ENCODE measurements at places on chromosomes 3 and 15.

DNA sequence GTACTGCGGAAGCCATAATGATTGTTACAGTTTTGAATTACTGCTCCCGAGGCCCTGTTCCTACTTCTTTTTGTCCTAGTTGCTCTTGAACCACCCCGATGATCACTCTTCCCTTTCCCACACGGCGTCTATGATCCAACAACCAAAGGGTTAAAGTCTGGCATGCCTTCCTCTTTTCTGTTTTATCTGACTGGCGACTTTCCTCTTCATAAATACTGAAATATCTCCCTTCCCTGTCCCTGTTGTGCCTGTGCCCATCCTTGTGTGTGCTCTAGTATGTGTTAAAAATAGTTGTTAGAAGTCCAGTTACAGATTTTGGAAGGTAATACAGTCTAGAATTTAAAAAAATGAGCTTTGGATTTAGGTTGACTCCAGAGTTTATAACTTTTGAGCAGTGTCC is 83.6 kb downstream of the AKAP13 start:
- DNase-seq = no peak

DNA sequence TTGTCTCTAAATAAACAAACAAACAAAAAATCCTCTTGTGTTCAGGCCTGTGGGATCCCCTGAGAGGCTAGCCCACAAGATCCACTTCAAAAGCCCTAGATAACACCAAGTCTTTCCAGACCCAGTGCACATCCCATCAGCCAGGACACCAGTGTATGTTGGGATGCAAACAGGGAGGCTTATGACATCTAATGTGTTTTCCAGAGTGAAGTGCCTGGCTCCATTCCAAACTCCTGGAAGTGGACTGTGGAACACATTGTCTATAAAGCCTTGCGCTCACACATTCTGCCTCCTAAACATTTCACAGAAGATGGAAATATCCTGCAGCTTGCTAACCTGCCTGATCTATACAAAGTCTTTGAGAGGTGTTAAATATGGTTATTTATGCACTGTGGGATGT is 57.0 kb downstream of the MLH1 start:
- no peak for DNase-seq

- no peak for DNase-seq
Measured at GRCh38 chr3:6518709-6519345, 342.1 kb upstream of the GRM7 start.

- no peak for DNase-seq
Measured at GRCh38 chr3:165839296-165840076, 2.3 kb upstream of the BCHE start.

DNA sequence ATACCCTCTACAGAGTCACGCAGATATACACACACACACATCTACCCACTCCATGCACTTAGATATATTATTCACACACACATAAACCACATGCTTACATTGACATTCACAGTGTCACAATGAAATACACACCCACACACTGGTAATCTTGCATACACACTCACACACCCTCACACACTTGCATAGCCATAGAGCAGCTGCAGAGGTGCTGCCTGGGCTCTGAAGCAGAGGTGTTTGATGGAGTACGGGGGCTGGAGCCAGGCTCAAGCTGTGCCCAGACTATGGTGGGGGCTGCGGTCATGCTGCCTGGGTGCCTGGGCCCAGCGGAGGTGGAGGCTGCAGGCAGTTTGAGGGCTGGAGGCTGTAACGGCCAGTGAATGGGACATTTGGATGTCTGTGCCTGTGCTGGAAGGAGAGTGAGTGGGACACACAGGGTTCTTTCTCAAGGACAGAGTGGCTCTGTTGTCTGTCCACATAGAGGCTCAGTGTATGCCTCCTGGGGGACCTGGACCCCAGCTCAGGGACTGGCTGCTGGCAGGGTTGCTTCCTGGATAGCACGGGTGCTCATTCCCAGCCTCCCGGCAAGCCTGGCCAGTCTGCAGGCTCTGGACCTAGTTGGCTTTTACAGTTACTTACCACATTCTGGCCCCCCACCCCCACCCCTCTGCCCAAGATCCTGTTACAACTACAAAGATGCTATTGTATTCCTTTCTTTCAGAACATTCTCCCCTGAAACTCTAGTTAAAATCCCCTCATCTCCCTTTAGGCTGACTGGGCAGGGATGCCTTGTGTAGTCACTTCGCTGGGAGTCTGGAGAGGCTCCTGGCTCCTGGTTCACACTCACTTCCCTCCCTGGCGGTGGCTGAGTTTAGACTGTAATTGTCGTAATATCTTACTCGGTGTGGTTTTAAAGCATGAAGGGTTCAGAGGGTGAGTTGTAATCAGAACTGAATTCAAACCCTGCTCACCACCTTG is 12.5 kb downstream of the GASK1A start:
- DNase-seq = no peak

GRCh38 chr3:172096881-172097420 is 57.6 kb downstream of the FNDC3B start:
- no peak for DNase-seq

GRCh38 chr3:42701371-42702065 is 1.1 kb downstream of the HHATL start:
- DNase-seq = no peak

- DNase-seq = no peak
Measured at GRCh38 chr3:178386401-178386800, 149.8 kb upstream of the KCNMB2 start.

- no peak for DNase-seq
Measured at GRCh38 chr3:158465074-158465473, 105.9 kb upstream of the MLF1 start.

GRCh38 chr3:85360742-85361387 is 402.1 kb downstream of the CADM2 start:
- DNase-seq = peak; percentile 5

GRCh38 chr15:76177491-76178040 is 117.8 kb downstream of the TMEM266 start:
- DNase-seq = no peak

DNA sequence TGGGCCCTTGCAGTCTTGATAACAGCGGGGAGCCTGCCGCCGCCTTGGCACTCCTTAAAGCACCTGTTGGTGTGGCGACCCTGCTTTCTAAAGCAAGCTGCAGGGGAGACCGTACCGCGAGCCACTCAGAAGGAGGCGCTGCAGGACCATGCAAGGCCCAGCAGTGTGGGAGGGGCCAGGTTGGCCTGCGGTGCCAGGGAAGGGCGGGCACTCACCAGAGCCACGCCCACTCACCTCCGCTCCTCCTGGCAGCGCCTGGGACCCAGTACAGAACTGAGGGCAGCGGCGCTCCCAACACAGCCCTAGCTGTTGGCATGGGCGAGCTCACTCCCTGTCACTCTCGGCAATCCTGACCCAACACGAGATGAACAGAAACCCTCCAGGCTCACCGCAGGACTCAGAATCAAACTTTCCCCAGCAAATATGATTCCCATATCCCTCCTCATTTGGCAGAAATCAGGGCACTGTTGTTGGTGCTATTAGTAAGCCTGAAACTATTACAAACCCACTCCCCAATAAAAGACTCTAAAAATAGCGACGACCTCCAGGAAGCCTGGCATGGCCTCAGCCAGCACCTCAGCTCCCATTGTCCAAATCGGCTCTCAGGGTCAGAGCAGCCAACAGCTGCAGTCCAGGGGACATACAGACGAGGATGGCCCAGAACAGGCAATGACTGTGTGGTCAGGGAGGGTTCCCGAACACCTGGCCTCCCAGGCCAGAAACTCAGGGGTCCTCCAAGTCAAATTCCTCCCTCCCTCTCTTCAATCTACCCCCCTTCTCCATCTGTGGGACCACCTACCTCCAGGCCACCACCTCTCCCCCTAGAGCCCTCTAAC is 77.2 kb downstream of the TBC1D2B start:
- DNase-seq = peak; percentile 21

DNA sequence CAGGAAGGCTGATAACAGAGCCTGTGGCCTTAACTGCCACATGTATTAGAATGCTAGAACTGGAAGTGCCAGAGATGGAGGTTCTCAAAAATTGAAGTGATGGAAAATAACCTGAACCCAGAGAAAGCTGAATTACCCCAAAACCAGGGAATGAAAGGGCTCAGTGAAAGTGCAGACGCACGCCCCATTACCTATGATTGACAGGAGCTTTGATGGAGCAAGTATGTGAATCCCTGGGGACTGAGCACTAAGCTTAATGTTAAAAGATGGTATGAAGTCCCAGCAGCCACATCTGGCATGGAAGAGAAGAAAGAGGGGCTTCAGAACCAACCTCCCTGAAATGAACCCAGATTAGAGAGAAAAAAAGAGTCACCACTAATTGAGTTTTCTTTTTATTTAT is 118.4 kb upstream of the FHIT start:
- DNase-seq = no peak

GRCh38 chr3:161409858-161410257 is 38.5 kb upstream of the SPTSSB start:
- DNase-seq = no peak

GRCh38 chr3:29924783-29925561 is 644.1 kb downstream of the RBMS3 start:
- DNase-seq = no peak

GRCh38 chr15:73754461-73754860 is 1.3 kb upstream of the INSYN1 start:
- no peak for DNase-seq

GRCh38 chr3:58565621-58566397 is 11.4 kb downstream of the FAM107A start:
- DNase-seq = no peak

DNA sequence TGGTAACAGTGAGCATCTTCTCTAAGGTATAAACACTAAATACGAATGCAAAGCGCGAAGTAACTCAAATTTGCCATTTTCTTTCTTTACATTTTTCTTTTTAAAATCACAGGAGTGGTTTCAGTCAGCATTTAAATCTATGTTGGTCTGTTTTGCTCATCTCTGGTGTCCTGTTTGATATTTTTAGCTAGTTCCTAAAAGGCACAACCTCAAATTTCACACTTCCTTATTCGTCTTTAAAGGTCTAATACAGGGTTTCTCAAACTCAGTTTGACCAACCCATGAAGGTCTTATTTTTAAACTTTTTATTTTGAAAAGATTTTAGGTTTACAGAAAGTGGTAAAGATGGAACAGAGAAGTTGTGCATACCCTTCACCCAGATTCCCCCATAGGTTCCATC is 201.1 kb downstream of the MAGI1 start:
- no peak for DNase-seq

- no peak for DNase-seq
Measured at GRCh38 chr3:71232895-71233294, 350.6 kb downstream of the FOXP1 start.

- DNase-seq = no peak
Measured at GRCh38 chr3:195077611-195078540, 193.1 kb downstream of the XXYLT1 start.

DNA sequence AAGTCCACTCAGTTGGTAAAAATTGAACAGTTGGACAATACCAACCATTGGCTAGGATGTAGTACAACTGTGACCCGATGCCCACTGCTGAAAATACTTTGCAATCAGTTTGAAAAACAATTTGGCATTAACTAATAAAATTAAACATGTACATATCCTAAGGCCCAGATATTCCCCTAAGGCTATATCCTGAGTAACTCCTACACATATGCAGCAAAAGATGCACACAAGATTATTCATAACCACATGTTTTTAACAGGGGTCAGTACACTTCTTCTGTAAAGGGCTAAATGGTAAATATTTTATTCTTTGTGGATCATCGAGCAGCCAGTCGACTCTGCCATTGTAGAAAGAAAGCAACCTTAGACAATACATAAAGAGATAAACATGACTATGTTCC is 116.3 kb downstream of the MEX3B start:
- DNase-seq = no peak

- no peak for DNase-seq
Measured at GRCh38 chr3:47344971-47345370, 35.9 kb upstream of the PTPN23 start.

GRCh38 chr3:20007960-20008359 is 4.1 kb downstream of the PP2D1 start:
- DNase-seq = no peak

DNA sequence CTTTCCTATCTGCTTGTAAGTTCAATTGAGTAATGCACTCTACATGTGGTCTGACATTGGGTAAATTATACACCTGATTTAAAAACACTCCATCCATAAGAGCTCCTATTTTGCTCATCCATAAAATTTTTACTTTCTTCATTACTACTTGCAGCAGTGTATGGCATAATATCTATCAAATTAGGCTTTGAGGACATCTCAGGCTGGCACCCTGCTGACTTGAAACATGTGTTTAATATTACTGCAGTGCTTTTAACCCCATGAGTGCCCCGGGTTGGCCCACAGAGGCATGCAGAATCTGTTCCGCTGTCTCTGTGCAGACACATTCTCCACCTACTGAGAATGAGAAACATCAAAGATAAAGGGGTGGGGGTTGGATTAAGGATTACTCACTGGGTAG is 249.9 kb upstream of the DNAJC19 start:
- DNase-seq = no peak

DNA sequence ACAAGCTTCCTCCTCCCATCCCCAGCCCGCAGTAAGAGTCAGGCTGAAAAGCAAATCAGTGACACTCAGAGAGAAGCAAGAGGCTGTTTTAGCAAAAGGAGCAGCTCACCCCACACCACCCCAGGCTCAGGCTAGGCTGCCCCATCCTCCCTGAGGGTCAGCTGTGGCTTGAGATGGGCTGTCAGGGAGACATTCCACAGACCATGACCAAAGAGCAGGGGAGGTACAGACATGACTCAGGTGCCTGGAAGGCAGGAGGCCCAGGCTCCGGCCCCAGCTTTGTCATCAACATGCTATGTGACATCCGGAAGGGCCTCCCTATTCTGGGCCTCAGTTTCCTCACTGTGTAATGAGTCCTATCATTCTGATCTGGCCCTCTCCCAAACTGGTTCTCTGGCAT is 24.7 kb downstream of the HCN4 start:
- DNase-seq = no peak

- no peak for DNase-seq
Measured at GRCh38 chr15:25886498-25887140, 23.5 kb upstream of the ATP10A start.

DNA sequence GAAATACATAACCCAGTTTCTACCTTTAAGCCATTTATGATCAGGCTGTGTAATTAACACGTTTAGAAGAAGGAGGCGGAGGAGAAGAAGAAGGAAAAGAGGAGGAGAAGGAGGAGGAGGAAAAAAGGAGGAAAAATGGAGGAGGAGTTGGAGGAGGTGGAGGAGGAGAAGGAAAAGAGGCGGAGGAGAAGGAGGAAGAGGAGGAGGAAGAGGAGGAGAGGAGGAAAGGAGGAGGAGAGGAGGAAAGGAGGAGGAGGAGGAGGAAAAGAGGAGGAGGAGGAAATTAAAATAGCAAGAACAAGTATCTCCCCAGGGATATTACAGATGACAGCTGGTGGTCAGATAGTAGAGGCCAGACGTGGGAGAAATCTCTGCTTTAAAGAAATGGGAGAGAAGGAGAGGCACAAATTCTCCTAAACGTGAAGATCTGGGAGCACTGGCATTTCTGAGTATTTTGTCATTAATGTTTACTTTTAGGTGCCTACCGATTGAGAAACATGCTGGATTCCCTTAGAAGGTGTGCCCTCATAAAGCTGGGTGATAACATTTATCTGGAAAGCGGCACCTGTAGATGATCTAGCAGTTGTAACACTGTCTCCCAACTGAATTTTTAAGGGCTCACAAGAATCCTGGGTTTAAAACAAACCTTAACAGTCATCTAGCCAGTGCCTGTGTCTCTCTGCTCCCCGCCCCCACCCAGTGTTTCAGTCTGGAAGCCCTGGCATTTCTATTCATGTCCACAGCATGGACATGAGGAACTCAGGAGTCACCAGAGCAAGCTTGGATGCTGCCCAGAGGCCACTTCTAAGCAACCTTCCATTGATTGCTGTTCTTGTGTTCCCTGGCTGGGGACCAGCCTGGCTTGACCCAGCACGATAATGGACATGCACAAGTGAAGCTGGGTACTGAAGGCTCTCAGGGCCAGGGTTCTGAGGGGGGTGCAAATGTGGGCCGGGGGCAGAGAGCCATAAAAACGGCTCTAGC is 75.2 kb downstream of the CHRNA7 start:
- no peak for DNase-seq

Data from NK-92 treated with Interleukin-12 subunit alpha and Interleukin-12 subunit beta, amount 100 ng/mL, for 24 hours (cell line).